NCI-H2171 treated with DMSO at 0.1 percent for 48 hours (cell line): ENCODE measurements at places on chromosomes 12 and 14.

- peak; percentile 76 for DNase-seq
Measured at GRCh38 chr14:64983439-64984310, 3.0 kb upstream of the FNTB start.

- peak; percentile 42 for DNase-seq
Measured at GRCh38 chr12:103547929-103548328, 39.1 kb upstream of the STAB2 start.

GRCh38 chr12:50550530-50551223 is 45.9 kb downstream of the DIP2B start:
- DNase-seq = no peak

GRCh38 chr12:6534945-6535696 is 804 bp downstream of the GAPDH start:
- peak; percentile 97 for DNase-seq

DNA sequence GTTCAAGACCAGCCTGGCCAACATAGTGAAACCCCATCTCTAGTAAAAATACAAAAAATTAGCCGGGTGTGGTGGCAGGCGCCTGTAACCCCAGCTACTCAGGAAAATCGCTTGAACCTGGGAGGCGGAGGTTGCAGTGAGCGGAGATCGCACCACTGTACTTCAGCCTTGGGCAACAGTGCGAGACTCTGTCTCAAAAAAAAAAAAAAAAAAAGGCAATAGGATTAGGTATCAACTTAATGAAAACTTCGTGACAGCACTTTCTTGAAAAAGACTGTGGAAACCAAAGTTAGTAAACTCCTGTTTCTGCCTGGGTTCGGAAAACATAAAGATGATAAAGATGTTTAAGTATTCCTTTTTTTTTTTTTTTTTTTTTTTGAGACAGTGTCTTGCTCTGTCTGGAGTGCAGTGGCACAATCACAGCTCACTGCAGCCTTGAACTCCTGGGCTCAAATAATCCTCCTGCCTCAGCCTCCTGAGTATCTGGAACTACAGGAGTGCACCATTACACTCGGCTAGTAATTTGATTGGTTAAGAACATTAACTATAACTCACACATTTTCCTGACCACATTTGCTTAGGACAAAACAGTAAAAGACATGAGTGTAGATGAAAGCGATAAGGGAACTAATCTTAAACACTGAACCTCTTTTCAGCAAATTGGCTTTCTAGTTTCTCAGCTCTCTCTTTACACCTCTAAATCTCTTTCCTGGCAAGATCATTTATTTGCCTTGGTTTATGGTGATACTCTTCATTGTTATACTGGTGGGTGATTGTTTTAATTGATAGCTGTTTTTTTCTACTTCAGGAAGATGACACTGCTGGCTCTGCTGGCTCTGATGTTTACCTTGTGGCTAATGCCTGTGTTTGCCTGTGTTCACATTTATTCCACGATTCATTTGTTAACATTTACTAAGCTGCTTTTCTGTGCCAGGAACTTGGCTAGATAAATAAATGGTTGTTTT is 15.8 kb downstream of the HIF1A start:
- DNase-seq = peak; percentile 19
